Activated gamma-delta T cell (primary cell): ENCODE measurements at places on chromosomes 5 and 9.

DNA sequence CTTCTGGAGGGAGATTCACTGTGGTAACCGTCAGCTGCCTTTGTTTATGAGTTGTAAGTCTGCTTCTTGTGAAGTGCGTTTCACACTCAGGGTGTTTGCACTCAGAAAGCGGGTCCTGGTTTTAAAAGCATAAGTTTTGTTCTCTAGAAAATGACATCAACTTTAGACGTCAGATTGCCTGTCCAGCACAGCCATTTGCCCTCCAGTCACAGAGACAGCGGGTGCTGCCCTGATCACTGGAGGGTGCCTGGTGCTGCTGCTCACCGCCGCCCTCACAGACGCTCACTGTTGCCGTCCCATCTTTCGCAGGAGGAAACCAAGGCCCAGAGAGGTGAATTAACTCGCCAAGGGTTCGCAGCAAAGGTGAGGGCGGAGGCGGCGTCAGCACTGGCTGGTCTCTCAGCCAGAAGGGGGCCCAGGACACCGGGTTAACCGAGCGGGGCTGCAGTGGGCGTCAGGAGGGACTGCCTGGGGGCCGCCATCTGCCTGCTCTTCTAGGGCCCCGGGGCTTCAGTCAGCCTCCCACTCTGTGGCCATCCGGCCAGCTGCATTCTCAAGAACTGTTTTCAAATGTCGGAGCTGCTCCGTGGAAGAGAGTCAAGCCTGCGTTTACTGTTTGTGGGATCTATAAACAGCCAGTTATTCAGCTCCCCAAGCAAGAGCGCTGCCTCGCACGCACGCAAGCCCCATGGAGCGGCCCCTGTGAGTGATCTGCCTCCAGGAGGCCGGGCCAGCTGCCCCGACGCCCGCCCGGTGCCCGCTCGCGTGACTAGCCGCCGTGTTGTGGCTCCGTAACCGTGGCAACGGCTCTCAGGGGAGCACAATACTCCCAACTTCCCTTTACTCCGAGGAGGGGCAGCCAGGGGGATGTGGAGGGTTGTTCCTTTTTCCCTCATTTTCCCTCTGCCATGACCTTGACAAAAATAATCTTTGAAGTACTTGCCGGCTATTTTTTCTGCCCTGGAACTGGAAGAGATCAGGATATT lies 43.4 kb upstream of the EXOC3 start:
- DNase-seq: no peak

DNA sequence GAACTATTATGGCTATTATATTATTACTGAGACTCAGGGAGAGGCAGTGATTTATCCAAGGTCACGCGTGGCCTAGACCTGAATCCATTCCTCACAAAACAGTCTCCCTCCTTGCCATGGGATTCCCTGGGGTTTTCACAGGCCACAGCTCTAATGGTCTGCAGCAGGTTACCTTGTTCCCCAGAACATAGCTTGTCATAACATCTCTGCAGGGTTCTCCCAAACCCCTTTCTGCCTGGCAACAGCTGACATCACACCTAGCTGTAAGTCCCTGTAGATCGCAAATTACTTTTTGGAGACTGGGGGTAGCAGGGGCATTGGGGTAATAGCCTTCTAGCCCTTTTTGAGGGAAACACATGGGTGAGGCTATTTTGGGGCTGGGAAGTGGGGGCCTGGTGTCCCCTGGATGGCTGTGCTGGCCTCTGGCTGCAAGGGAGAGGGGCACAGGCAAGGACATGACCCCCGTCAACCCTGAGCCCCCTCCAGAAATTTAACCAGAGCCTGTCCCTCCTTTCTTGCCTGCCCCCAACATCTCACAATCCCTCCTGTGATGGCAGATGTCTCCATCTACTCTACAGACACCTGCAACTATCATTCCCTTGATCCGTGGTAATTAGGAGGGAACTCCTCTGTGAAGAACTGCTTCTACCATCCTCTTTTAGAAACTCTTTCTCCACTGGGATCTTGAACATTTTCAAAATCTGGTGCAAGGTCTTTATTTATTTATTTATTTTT lies 1.3 kb downstream of the CD74 start:
- DNase-seq: no peak

GRCh38 chr9:136671646-136672430 lies 9.1 kb downstream of the EGFL7 start:
- DNase-seq: no peak

DNA sequence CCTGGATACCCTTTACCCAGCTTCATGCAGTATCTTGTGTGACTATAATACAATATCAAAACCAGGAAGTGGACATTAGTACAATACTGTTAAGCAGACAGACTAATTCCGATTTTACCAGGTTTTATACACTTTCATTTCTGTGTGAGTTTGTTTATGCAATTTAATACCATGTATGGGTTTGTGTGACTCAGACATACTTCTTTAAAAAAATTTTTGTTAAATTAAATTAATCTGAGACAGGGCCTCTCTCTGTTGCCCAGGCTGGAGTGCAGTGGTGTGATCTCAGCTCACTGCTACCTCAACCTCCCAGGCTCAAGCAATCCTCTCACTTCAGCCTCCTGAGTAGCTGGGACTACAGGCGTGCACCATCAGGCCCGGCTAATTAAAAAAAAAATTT lies 156.8 kb downstream of the GAPVD1 start:
- DNase-seq: no peak

DNA sequence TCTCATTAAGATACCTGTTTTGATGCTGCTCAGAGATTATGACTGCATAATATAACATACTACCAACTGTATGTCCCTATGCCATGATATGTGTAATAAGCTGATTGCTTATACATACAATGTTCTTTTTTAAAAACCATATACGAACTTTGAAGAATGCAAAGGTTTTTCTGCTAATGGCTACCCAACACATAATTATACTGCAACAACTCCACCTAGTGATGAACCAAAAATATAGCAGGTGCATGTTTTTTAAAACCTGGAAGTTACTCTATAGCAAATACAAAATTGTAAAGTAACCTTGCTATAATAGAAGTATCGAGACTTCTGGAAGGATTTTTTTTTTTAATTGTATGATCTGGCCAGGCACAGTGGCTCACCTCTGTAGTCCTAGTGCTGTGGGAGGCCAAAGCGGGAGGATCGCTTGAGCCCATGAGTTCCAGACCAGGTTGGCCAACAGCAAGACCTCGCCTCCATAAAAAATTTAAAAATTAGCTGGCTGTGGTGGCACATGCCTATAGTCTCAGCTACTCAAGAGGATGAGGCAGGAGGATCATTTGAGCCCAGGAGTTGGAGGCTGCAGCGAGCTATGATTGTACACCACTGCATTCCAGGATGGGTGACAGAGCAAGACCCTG lies 49.1 kb downstream of the HOMER1 start:
- no peak for DNase-seq
